Vein endothelial cell (primary cell): ENCODE measurements at places on chromosomes 16 and 17. TPM values are rescaled to one million over a fixed set of nuclear protein-coding genes. Genes with fewer than 3 reads are reported as not detected.

Gene CHST5
- total RNA-seq, result 0.33 TPM in 1 of 2 replicates, not detected in the other

Gene PSMD12
- 20.3 and 35.3 TPM in 2 replicates for total RNA-seq

Gene KLHL10
- total RNA-seq, result not detected in 2 replicates

Gene ZNF19
- 2.6 and 4.2 TPM in 2 replicates for total RNA-seq

Gene ASGR1
- total RNA-seq, result 10.3 and 10.8 TPM in 2 replicates

Gene KRTAP16-1
- not detected in 2 replicates for total RNA-seq

Gene DOK4
- total RNA-seq, result 13.4 and 26.5 TPM in 2 replicates

Gene TMEM238L
- total RNA-seq, result not detected in 2 replicates

Gene CETP
- total RNA-seq, result 0.65 and 2.2 TPM in 2 replicates

Gene HOXB5
- total RNA-seq, result 0.33 and 0.86 TPM in 2 replicates

Gene TMEM220
- 1.2 and 4.2 TPM in 2 replicates for total RNA-seq

Gene WNT9B
- total RNA-seq, result not detected in 2 replicates

Gene KRT36
- total RNA-seq, result not detected in 2 replicates

Gene TNRC6A
- 40.2 and 58.8 TPM in 2 replicates for total RNA-seq

Gene CEMP1
- total RNA-seq, result not detected in 2 replicates
